Stimulated activated CD4-positive, alpha-beta T cell treated with anti-CD3 and anti-CD28 coated beads, Interleukin-12 subunit alpha, Interleukin-12 subunit beta, amount 100 ng/mL, for 48 hours (primary cell): ENCODE measurements at places on chromosomes 12 and 14.

- no peak for DNase-seq
Observed at GRCh38 chr12:43937947-43938346, 102.1 kb downstream of the TMEM117 start.

DNA sequence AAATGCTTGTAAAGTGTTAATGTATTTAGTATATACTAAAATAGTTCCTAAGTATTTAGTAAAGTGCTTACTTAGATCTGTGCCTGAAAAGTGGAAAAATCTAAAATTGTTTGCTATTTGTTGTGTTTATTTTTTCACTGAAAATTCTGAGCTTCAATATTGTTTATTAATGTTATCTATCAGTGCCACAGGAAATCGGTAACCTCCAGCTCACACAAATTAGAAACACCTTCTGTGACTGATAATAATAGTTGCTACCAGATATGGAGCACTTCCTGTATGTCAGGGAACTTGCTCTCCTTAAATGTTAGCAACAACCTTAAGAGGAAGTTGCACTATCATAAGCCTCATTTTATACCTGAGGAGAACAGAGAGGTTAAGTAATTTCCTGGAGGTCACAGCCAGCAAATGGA lies 723 bp upstream of the LRP10 start:
- DNase-seq = no peak

- DNase-seq = no peak
Observed at GRCh38 chr12:82650627-82651337, 35.9 kb upstream of the TMTC2 start.

DNA sequence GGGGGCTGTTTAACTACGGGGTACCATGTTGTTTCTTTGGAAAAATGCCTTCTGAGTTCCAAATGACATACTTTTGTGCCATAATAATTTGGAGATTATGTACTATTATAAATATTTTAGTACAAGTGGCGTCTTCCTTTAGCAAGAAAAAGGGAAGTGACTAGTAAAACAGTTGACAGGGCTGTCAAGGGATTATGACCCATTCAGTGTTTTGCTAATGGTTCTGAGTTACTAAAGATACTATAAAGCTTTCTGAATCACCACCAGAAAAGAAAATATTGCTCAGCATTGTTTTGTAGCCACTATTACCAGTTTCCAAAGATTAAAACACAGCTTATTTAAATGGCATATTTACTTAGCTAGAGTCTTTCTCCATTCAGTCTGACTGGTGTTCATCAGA lies 334.9 kb downstream of the SNAPC1 start:
- DNase-seq = no peak

DNA sequence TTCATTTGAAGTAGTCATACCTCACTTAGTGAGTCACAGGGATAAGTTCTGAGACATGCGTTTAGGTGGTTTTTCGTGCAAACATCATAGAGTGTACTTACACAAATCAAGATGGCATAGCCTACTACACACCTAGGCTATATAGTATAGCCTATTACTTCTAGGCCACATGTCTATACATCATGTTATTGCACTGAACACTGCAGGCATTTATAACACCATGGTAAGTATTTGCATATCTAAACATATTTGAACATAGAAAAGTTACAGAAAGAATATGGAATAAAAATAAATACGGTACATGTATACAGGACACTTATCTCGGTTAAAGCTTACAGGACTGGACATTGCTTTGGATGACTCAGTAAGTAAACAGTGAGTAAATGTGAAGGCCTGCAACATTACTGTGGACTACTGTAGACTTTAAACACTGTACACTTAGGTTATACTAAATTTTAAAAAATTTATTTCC lies 670.6 kb downstream of the SLC16A7 start:
- no peak for DNase-seq

DNA sequence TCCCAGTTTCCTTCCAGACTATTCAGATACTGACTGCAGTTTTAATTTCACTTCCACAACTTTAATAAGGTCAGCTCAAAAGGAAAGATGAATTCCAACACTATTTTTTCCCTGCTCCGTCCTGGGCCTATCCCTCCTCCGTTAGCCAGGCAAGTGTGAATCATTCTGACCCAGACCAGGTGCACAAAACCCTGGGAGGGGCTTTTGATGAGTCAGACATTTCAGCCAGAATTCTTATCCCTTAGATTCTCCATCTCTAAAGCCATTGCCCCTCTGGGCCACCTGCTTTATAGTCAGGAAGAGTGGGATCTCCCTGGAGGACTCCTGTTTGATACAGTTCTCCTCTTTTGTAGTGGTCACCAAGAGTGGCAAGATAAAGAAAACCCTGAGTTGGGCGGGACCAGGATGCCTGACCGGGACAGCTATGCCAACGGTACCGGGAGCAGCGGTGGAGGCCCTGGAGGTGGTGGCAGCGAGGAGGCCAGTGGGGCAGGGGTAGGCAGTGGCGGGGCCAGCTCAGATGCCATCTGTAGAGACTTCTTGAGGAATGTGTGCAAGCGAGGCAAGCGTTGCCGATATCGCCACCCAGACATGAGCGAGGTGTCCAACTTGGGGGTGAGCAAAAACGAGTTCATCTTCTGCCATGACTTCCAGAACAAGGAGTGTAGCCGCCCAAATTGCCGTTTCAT lies 2.2 kb downstream of the ZC3H10 start:
- DNase-seq = no peak

DNA sequence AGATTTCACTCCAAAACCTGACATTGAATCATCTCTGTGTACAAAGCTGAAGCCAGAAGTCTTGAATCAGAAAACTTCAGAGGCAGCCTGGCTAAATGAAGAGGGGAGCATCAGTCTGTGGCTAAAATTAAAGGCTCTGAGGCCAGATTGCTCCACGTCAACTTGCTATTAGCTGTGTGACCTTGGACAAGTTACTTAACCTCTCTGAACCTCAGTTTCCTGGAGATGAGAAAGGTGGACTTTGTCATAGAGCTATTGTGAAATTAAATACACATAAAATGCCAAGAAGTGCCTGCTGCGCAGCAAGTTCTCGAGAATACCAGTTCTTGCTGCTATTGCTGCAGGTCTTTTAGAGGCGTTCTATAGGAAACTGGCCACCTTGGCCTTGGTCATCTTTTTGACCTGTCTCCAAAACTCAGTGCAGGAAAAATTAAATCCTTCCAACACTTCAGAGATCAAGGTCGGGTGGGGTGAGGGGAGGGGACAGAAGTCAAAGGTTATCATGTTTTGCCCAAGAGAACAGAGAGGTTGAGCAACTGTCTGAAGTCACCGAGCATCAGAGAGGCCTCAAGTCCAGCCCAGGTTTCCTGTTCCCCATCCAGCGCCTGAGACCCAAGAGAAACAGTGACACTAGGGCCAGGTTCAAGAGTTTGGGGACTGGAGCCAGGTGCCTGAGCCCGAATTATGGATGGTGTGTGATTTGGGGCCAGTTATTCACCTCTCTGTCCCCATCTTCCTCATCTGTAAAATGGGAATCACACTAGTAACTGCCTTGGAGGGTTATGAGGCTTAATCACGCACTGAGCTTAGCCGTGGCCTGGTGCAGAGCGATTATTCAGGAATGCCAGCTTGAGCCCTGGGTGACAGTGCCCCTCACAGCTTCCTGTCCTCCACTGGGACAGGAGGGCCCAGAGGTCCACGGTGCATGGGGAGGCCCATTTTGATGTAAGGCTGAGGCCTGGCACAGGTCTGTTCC lies 1.1 kb downstream of the SERPINA1 start:
- DNase-seq = no peak

DNA sequence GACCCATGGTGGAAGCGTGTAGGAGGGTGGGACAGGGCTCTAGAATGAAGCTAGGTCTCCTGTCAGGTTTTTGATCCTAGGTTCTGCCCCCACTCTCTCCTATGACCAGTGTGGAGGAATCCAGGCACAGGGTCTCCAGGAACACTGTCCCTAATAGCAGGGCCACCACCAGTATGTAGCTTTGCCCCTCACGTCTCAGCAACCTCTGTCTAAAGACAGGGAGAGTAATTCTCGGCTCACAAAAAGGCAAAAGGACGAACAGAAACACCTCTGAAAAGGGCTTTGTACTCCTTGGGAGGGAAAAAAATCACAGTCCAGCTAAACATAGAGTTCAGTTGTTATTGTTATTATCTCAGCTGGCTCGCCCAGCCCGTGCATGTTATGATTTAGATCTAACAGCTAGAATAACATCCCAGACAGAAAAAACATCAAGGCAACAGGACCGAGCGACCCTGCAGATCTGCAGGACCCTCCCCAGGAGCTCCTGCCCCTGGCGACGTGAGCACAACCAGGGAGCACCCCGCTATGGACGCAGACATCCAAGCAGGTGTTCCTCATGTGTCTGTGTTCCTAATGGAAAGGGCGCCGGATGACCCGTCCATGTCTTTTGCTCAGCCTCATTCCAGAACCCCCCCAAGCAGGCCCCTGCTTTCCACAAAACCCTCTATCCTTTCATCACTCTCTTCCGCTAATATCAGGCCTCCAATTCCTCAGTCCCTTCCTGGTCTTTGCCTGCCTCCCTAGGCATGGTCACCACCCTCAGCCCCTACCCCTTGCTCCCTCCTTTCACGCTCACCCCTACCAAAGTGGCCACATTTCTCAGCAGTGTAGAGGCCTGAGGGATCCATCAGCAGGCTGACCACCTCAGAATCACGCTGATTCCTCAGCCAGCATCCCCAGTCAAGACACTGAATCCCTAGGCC lies 14.2 kb upstream of the SLC6A12 start:
- no peak for DNase-seq

GRCh38 chr14:85016496-85016895 lies 513.4 kb upstream of the FLRT2 start:
- no peak for DNase-seq

- no peak for DNase-seq
Observed at GRCh38 chr14:55877942-55878341, 240.3 kb upstream of the PELI2 start.

- DNase-seq = no peak
Observed at GRCh38 chr14:48686650-48687049, 899.5 kb downstream of the RPS29 start.

- no peak for DNase-seq
Observed at GRCh38 chr12:4160314-4161040, 113.1 kb upstream of the CCND2 start.

DNA sequence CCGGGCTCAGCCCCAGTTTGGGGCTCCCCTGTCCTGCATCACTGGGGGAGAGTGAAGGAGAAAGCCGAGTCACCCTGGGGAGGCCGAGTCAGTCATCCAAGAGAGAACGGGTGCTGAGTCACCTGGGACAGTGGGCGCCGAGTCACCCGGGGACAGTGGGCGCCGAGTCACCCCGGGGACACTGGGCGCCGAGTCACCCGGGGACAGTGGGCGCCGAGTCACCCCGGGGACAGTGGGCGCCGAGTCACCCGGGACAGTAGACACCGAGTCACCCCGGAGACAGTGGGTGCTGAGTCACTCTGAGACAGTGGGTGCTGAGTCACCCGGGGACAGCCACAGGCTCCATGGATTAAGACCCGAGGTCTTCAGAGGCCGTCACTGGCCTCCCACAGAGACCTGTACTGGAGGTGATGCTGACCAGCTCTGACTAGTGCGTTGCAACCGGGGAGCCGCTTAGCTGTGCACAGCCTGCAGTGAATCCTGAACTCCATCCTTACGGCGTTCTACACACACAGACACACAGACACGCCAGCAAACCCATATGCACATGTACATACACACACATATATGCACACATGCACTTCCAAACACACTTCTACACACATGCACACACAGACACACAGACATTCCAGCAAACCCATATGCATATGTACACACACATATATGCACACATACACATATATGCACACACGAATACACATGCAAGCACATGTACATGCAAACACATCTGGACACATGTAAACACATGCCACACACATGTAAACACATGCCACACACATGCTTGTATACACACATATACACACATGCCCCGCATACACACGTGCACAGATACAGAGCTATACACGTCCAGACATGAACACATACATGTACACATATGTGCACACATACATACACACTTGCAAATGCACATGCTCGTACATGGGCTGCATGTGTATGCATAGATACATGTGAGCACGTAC lies 64.9 kb upstream of the GALNT9 start:
- no peak for DNase-seq

DNA sequence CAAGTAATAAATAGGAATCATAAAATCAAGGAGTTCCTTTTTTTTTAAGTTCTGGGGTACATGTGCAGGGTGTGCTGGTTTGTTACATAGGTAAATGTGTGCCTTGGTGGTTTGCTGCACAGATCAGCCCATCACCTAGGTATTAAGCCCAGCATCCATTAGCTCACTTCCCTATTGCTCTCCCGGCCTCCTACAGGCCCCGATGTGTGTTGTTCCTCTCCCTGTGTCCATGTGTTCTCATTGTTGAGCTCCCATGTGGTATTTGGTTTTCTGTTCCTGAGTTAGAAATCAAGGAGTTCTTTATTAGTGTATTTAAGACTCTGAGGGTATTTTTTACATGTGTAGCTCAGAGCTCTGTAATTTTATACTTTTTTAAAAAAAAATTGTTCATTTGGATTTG lies 86.0 kb downstream of the SCFD1 start:
- no peak for DNase-seq

DNA sequence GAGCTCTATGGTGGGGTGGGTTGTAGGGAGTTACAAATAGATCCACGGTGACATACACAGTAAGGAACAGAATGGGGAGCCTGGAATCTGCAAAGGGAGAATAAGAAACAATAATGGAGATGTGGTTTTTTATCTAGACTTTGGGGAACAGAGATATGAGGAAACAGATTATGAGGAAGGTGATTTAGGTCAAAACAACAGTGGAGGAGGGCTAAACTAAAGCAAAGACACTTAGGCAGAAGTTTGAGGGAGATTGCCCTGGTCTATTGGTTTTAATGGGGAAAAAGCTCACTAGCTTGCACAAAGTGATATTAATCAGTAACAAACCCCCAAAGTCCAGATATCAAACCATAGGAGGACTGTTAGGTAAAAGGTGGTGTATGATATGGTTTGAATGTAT lies 144.5 kb upstream of the DYRK2 start:
- no peak for DNase-seq

DNA sequence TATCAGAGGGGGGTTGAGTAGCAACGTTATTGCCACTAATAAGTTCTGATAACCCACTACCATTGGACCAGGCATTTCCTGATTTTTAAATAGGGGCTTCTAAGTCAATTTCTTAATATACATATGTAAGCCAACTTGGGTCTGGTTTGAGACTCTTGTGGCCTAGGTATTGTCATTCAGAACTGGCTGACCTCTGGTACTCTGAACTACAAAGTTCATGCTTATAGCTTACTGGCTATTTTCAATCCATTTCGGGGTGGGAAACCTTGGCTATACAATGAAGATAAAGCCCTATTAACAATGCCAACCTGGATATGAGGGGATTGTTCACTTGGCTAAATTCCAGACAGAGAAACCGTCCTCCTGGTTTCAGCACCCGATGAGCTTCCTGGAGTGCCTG lies 8.7 kb downstream of the DYNLL1 start:
- no peak for DNase-seq
